ENCODE measurements at places on chromosomes 7 and 10. TPM values are rescaled to one million over a fixed set of nuclear protein-coding genes. Genes with fewer than 3 reads are reported as not detected.

- DNase-seq: no peak
These were observed 5.4 kb downstream of the CAV1 start for GRCh38 chr7:116530107-116530820.

DNA sequence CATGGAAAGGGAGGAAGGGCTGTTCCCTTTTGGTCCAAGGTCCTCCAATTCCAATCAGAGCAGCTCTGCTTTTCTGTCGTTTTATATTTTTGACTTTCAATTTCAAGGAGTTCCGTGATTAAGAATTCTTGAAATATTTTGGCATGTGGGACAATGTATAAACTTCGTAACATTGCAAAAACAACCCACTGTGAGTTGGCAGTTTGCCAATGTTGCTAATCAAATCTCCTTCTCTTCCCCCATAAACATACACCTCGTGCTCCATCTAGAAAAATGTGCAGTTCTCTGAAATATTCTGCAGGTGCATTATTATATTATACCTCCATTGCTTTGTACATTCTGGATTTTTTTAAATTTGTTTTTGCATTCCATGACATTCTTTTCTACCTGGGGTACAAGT lies 49.8 kb downstream of the POU6F2 start:
- no peak for DNase-seq

DNA sequence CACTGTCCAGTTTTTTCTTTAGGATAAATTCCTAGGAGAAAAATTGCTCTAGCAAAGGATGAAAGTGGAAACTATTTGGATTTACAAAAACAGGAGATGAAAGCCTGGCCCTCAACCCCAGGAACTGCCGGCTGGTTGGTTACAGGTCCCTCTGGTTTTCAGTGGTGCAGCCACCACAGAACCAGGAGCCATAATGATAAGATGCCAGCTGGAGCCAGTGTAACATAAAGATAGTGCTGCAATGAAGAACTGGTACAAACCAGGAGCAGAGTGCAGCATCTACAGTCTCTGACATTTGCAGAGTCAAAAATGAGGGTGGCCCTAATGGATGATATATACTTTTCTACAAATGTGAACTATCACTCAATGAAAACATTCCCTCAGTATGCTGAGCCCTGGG lies 20.4 kb upstream of the NUP42 start:
- no peak for DNase-seq

DNA sequence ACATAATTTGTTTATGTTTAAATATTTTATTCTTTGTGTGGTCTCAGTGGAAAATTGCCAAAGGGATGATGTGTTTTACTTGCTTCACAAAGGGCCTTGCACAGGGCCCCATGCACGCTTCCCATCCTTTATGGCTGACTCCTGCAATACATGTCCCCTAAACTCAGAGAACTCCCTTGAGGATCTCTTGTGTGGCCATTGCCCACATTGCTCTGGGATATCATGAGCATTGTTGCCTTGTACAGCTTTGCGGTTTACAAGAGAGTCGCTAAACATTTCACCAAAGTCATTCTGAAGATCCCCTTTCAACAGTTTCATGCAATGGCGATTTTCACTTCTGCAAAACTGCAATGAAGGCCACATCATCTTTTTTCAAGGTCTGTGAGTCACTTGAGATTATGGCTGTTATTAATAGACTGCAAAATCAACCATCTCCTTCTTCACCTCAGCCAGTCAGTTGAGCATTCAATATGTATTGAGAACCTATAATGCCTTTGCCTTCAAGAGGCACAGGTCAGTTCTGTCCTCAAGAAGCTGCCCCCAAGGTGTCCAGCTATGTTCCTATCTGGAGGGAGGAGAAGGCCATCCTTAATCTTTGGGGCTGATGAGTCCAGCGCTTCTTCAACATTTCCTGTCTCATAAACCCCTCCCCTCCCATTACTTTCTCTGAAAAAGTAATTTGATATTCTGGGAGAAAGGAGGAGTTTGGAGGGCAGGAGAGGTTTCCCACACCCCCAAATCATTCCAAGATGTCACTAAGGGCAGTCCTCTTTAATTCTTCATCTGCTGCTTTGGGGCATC lies 108.1 kb downstream of the CCDC71L start:
- no peak for DNase-seq

Gene LMOD2
- not detected for total RNA-seq

Gene ZDHHC16
- total RNA-seq: 23.4 TPM

DNA sequence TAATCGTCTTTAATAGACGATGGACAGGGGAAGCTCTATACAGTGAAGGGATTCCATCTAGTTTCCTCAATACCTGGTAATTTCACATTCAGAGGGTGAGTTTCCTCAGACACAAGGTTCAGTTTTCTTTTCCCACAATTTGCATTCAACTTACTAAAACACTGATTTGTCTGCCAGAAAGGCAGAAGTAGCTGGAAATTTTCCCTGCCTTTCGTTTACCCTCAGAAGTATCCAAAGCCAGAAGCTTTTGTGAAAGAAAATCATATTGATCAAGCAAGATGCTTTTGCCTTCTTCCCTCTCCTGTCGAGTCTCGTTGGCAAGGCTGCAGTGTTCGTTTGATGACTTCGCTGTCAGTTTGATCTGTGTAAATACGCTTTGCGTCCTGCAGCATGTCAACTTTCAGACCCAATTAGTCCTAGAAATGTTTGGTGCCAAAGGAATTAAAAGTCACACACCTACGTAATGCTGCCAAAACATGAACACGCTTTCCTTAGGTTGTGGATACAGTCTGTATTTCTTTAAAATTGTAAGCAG lies 631.9 kb upstream of the FOXK1 start:
- DNase-seq: no peak

DNA sequence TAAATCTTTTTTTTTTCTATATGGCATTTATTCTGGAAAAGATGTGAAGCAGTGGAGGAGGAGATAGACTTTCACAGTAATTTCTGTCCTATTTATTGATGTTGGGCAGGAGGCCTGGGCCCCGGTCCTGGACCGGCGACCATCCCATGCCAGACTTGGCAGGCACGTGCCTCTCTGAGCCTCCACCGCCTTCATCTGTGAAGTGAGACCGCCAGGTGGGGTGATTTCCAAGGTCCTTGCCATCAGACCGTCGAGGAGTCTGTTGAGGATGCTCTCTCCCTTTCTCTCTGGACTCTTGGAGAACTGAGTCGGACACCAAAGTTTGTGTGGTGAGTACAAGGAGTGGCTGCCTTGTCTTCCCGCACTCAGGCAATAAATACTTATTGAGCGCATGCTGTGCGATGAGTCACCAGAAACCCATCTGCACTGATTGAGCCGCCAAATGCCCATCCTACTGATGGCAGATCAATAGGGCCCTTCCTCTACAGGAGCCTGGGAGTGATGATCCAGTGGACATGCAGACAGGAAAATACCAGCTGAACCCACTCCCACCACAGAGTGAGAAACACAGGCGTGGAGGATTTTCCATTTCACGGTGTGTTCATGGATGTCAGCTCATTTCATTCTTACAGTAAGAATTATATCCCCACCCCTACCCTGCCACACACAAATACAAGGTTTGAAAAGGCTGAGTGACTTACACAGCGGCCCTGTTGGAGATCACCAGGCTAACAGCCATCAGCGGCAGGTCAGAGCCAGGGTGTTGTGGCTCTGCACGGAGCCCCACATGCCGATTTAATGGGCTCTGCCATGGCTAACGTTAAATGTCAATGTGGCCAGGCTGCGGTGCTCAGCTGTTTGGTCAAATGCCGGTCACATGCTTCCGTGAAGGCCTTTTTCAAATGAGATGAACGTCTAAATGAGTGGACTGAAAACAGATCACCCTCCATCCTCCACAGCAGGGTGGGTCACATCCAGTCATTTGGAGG lies 11.5 kb upstream of the PRKAG2 start:
- DNase-seq: no peak

- DNase-seq: no peak
These were observed 139.5 kb downstream of the ST7 start for GRCh38 chr7:117092785-117093184.

All from thoracic aorta (tissue), 2 donors.